Glomerular endothelial cell (primary cell): ENCODE measurements at places on chromosomes 3 and 15.

DNA sequence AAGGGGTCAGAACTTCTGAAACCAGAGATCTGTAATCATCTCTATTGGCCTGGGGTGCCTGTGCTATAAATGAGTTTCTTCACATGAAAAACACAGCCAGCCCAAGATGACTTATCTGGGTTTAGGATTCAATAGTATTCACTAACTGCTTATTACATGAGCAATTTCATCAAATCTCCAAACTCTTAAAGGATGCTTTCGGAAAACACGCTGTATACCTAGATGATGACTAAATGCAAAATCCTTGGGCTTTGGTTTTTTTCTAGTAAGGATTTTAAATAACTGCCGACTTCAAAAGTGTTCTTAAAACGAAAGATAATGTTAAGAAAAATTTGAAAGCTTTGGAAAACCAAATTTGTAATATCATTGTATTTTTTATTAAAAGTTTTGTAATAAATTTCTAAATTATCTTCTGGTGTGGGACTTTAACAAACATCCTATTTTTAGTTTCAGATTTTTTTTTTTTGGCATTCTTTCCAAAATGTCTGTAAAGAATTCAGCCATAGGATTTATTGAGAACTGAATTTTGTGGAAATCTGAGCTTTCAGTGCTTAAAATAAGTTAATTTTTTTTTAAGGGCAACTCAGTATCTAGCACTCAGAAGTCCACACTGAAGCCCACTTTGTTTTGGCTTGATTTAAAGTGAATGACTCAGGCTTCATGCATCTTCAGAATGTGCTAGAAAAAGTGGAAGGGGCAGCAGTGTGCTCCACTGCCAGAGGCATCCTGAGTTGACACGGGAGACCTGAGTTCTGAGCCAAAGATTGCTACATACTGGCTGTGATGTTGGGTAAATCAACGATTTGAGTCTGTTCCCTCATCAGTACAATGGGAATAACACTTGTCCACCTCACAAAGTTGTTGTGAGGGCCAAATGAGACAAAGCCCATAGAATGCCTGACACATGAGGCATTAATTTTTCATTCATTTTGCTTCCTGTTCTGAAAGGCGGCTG is 18.7 kb downstream of the TMEM43 start:
- peak; percentile 77 for DNase-seq

GRCh38 chr15:92014281-92015030 is 160.9 kb downstream of the SLCO3A1 start:
- DNase-seq = no peak

- no peak for DNase-seq
These were observed 479 bp downstream of the LRRC2 start for GRCh38 chr3:46565607-46566039.

DNA sequence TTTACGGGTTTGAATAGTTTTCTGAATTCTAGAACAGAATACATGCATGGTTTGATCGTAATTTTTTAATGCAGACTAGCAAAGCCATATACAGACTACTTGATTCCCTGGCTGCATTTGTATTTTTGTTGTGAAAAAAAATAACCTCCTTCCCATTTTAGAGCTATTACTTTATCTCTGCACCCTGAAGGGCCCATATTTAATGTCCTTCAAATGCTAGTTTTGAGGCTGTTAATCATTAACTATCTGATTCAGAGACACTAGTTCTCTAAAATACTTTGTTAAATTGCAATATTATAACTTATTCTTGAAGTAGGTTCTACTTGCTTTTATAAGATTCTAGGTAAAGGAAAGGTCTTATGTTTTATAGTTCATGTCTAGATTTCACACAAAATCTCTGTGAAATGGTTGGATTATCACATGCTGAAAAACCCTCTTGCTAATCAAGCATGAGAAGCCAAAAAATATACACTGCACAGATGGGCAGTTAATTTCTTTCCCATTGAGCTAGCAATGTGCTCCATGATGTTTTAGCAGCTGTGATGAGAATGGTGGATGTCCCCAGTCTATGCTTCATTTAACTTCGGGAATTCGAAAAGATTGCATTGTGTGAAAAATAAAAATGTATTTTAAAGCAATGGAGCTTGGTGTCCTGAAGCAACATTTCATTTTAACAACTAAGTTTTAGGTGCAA is 634.0 kb upstream of the BCHE start:
- no peak for DNase-seq

GRCh38 chr15:69758291-69758771 is 305.7 kb downstream of the RPLP1 start:
- no peak for DNase-seq

DNA sequence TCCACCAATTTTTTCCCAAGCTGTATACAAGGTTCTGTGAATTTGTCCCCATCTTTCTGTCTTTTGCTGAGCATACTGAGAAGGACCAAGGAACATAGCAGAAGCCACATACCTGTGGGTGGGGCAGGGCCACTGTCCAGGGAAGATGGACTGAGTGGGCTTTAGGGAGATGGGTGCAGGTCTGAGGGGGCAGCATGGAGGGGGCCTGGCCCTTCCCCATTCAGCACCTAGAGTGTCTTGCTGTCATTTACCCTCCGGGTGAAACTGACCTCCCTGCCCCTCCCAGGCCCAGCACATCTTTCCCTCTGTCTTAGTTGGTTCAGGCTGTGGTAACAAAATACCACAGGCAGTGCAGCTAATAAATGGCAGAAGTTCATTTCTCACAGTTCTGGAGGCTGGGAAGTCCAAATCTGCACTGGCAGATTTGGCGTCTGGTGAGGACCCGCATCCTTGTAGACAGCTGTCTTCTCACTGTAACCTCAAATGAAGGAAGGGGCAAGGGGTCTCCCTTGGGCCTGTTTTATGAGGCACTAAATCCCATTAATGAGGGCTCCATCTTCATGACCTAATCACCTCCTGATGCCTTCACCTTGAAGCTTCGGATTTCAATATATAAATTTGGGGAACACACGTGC is 180.0 kb upstream of the SMAD3 start:
- DNase-seq = no peak

- no peak for DNase-seq
These were observed 1.4 kb downstream of the CLK3 start for GRCh38 chr15:74616996-74617395.

DNA sequence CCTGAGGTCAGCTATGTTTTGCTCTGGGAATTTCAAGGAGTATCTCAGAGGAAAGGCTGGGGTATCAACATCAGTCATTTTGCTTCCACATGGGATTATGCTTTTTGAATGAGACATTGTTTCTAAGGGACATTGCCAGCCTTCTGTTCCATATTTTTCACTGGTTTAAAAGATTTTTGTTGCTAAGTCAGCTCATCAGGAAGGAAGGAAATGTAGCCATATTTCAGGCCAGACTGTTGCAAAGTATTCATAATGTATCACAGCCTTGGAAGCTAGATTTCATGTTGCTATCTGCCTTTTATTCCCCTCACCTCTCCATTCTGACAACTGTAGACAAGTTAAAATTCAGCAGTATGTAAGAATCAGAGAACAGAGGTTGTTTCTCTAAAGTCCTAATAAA is 61.0 kb upstream of the CHRM5 start:
- DNase-seq = no peak

DNA sequence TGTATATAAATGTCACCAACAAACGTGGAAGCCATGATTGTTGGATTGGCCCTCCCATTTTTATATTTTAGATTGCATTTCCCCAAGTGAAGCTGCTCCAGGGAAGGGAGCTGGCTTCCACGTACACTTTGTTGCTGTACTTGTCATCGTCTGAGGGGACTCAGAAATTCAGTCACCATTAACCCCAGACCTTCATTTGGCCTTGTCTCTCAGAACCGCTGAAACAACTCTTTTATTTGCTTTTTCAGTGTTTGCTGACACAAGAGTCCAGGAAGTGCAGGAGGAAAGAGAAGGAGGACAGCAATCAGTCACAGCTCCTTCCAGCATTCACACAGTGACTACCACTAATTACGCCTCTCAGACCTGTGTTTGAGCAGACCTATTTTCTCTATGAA is 276.5 kb downstream of the TBL1XR1 start:
- no peak for DNase-seq

DNA sequence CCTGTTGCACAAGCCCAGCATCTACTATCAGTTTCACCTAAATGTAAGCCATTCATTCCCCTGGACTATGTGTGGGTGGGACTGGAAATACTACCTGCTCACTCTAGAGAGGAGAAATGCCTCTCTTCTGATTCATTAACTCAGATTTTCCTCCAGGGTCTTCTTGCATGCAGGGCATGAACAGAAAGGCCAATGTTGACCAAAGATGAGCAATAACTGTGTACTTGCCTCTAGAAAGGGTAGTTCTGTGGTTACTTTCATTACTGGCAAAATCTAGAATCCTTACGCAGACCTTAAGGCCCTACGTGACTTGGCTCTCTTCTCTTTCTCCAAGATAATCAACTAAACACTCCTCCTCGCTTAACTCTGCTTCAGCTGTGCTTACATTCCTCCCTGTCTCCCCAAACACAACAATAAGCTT is 81.4 kb upstream of the PSMD6 start:
- DNase-seq = no peak

DNA sequence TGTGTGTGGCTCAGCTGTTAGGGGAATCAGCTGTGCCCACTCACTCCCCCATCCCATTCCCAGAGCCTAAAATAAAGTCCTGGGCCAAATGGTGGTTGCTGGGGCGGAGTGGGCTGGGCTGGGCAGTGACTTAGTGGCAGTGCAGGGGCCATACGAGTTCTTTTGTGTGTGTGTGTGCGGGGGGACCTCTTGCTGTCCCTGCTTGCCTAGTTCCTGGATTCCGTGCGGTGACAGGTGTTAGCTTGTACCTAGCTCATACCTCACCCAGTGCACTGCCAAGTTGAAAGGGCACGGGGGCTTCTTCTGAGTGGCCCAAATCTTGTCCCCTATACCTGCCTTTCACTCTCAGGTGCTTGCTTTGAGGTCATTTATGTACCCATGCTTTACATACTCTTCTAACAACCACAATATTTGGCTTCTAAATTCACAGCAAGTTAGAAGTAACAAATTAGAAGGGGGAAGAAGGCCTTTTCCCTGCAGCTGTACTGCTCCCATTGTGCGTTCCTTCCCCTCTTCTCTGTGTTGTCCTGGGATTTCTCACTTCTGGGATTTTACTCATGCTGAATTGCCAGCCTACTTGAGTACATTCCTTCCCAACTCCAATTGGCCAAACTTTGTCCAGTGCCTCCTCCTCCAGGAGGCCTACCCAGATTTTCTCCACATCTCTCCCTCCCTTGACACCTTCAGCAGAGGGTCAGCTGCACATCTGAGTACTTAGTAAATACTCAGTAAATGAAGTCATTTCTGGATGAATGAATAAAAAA is 66.3 kb upstream of the POLG start:
- no peak for DNase-seq

DNA sequence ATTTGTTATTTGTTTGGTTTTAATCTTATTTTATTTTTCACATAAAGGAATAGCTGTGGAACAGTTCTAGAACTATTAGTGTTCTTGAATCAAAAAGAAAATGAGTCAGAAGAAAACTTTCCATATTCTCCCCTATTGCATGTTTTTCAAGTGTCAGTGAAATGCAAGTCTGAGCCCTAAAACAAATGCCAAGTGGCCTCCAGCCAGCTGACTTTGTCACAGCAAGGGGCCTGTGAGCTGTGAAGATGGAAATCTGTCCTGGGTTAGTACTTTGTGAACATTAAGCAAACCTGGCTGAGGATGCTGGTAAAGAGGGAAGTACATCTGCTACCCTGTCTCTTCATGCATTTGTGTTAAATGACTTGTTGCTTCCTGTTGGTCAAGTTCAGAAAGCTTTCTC is 14.2 kb downstream of the LRRC49 start:
- no peak for DNase-seq

DNA sequence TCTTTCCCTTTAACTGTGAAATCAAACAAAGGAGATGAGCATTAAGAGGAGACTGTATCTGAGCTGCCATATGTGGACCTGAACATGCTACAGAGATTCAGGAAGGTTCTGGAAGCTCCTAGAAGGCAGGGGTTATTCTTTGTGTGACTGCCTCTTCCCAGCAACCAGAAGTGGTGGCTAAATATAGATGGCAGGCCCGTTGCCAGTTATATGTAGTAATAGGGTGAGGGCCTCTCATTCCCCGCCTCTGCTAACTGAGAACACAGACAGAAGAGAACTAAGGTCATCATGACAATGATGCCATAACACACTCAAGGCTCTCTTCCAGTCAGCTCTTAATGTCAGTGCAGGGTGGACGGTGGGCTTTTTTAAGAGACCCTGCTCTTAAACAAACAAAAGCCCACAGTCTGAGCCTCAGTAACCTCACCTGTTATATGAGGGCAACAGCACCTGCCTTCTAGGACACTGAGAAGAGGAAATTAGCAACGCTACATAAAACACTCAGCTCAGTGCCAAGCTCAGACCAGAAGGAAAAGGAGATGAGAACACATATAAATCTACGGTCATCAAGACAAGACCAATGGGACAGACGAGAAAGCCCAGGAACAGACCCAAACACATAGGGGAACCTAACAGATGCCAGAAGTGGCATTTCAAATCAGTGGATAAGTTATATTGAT is 22.3 kb downstream of the CFAP92 start:
- no peak for DNase-seq

DNA sequence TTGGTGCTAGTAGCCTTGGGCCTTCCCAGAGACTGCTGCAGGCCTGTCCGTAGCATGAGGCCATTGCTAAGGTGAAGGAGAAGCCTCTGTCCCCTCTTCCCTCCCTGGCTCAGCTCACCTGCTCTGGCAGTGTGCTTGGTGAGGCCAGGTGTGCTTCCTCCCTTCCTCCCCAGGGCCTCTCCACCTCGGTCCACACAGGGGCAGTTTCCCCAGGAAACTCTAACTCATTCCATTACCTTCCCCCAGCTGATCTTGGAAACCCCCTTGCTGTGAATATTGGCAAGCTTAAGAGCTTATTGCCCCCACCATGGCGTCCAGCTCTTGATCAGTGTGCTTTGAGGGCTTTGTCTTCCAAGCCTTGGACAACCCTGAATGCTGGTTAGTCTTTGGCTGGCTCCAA is 52.7 kb downstream of the ZNF445 start:
- DNase-seq = no peak

GRCh38 chr15:77753281-77753873 is 120.7 kb upstream of the LINGO1 start:
- no peak for DNase-seq

- DNase-seq = no peak
These were observed 383.7 kb upstream of the PPP2R3A start for GRCh38 chr3:135581806-135582205.

DNA sequence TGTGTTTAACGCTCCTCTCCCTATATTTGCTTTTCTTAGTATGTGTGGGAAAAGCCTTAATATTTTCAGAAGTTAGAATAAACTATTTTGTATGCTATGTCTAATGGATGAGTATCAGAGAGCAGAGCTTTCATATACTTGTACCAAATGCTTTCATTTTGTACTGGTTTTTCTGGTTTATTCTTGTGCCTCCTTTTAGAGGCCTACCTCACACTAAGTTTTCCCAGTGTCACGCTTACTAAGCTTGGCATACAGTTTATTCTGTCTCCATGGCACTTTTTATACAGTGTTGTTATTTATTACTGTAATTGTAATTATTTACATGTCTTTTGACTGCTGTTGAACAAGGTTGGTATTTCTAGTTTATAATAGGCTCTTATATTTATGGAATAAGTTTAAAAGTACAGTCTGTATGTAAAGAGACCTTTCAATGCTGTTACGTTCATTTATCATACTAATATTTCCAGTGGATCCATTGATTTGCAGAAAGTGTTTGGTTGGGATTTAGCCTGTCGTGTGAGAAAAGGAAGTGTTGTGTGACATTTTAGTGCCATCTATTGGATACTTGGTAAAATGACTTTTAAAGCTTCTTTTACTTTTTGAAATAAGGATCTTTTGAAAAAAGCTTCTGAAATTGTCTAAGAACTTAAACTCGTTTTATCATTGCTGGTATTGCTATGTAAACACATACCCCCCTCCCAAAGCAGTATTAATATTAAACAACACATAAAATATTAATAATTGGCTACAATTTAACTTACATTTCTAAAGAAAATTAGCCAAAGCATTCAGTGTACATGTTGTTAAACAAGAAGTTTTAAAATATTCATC is 5.2 kb upstream of the EBLN2 start:
- peak; percentile 29 for DNase-seq
